Pulmonary artery endothelial cell (primary cell): ENCODE measurements at places on chromosomes 2 and 18. TPM values are rescaled to one million over a fixed set of nuclear protein-coding genes. Genes with fewer than 3 reads are reported as not detected.

EVA1A gene
- 110 and 149 TPM in 2 replicates for total RNA-seq

GRCh38 chr2:137937778-137938177 is 26.5 kb upstream of the HNMT start:
- no peak for DNase-seq

DNA sequence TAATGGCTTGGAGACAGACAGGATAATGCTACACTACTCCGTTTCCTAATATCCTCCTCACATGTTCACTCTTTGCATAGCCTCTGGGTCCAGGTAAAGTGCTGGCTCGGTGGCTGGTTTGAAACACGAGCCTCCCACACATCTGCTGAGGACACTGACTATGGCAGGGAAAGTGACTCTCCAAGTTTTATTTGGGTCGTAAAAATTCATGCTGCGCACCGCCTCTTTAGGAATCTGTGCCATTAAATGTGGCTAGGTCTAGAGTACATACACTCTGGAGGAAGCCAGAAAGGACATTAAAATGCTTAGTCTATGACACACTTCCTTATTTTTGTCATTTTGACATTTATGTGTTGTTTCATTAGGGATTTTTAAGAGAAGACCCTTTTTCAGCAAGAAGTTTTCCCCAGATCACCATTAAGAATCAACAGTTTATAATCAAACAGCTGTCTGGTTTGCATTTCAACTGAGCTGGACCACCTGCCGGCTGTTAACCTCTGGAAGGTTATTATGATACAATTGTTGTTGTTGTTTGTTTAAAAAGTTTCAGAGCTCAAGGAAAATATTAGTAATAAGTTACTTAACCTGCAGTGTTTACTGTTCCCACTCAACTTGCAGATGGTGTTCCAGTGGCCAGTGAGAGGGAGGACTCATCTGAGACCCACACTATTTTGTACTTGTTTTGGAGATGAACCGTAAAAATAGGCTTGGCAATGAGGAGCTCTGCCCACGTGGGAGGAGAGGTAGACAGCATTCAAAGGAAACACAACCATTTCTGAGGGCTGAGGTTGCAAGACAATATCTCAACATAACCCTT is 443.3 kb upstream of the MEIS1 start:
- no peak for DNase-seq

SERPINB11 gene
- not detected in 2 replicates for total RNA-seq

DNA sequence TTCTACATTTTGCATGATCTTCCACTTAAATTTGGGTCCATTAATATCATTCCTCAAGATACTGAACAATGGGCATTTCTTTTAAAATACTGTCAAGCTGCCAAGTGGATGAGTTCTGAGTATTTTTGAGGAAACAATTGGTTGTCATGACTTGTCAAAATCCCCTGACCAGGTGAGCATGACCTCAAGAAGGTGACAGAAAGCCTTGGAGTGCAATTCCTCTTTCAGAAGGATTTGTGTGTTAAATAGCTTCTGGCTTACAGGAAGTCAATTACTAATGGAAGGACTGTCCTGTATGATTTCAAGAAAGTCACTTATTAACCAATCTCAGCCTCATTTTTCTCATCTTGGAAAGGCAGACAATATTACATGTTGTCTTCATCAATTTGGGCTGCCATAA is 460.6 kb downstream of the TSN start:
- no peak for DNase-seq

DNA sequence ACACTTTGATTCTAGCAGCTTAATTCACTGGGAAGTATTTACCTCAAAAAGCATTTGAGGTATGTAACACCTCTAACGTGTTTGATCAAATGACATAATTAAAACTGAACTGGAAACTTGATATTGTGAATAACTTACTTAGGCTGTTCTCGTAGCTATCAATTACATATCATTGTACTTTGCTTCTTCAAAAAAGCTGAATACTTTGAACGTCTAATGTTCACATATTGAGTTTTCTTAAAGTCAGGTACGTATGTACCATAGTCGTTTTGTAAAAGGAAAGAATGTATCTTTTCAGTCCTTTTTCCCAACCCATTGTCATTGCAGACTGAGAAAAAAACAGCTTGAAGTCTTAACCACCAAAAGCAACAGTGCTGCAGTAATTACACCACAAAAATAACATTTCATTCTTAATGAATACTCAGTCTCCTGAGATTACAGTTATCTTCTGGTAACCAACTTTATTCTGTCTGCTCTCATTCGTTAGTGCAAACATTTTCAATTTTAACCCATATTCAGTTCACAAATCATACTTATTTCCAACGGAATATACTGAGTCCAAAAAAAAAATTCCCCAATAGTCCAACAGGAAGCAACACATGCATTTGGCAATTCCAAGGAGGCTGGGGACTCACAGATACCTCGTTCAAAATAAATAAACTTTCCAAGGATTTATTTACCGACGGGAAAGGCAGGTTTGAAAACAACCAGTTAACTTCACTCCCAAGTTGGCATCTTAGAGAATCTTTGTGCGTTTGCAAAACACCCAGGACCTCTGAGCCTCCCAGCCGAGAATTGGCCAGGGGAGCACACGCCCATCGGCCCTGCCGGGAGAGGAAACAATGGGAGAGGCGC is 1.1 kb downstream of the CHN1 start:
- DNase-seq, result no peak

DNA sequence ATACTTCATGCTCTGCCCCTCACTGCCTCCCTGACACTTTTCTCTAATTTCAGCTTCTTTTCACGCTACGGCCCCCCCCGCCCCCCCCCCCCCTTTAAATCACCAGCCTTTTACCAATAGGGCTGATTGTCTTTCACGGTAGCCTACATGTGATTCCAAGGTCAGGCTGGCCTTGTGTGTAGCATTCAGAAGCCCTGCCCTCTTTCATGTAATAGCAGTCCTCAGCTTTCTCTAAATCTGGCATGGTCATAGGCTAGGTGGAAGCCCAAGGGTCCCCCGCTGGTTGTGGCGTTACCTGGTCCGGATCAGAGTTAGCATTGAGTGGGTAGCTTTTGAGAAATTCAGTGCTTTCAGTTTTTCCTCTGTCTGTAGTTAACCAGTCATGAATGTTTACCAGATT is 281.8 kb downstream of the ALPK2 start:
- DNase-seq, result no peak

DNA sequence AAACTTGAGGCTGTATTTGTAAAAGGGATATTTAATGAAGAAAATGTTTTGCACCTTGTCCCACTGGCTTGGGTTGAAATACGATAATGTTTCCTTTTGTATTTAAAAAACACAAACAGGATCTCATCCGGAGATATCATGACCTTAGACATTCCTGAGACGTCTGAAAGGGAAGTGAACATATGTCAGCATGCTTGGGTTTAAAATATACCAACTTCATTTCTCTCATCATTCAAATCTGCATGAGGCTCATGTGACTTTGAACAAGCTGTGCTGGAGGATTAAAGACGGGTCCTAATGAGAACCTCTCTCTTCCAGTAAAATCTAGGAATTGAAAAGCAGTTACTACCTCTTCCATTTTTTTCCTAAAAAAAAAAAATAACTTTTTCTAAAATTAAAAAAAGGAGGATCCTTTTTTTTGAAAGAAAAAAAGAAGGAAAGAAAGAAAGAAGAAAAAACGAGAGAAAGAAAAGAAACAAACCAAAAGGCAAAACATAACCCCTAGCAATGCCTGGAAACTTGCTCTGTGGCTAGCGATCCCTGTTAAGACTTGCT is 106.8 kb upstream of the ZFP36L2 start:
- no peak for DNase-seq

DNA sequence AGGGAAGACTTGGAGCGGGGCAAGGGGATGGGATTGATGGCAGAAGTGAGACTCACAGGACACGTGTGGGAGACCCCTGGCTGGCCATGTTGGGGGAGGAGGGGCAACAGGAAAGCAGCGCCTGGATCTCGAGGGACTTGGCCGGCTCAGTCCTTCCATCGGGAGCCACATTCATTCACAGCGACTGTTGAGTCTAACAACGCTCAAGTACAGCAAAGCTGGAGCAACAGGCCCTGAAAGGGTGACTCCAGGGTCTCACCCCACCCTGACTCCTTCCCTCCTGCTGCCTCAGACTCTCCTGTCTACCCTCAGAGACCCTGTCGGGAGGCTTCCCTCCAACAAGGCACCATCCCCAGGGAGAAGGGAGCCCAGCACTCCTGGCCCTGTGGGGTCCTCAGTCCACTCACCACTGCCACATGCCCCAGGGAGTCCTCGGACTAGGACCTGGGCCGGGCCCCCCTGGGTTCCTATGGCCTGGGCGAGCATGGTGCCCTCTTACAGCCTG is 14.8 kb upstream of the ALPI start:
- no peak for DNase-seq

- no peak for DNase-seq
These were observed 828 bp downstream of the DYNC1I2 start for GRCh38 chr2:171688129-171688465.

DNA sequence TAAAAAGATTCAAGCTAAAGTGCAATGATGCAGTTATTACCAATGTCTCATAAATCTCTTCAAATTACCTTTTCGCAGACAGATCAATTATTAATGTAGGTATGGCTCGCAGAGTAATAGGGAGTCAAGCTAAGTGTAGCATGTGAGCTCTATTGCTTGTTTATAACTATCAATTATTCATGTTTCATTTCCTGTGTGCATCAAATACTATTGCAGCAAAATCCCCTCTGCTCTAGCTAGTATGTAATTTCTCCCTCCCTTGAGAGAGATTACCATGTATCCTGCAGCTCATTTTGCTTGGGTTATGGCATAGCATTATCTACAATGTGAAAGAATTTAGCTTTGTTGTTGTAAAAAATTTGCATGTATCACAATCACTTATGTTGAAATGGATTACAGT is 65.6 kb upstream of the SCN1A start:
- DNase-seq, result no peak

- DNase-seq, result no peak
These were observed 436.9 kb downstream of the ZNF516 start for GRCh38 chr18:76058146-76058545.

DNA sequence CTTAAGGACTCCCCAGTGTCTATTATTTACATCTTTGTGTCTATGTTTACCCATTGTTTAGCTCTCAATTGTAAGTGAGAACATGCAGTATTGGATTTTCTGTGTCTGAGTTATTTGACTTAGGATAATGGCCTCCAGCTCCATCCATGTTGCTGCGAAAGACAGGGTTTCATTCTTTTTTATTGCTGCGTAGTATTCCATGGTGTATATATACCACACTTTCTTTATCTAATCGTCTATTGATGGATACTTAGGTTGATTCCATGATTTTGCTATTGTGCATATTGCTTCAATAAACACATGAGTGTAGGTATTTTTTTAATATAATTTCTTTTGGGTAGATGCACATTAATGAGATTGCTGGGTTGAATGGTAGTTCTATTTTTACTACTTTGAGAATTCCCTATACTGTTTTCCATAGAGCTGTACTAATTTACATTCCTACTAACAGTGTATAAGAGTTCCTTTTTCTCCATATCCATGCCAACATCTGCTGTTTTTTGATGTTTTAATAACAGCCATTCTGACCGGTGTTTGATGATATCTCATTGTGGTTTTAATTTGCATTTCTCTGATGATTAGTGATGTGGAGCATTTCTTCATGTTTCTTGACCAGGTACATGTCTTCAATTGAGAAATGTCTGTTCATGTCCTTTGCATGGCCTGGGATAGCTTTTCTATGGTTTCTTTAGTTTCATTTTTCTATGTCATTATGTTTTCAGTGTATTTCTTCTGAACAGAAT is 21.8 kb downstream of the MTCL1 start:
- no peak for DNase-seq

DNA sequence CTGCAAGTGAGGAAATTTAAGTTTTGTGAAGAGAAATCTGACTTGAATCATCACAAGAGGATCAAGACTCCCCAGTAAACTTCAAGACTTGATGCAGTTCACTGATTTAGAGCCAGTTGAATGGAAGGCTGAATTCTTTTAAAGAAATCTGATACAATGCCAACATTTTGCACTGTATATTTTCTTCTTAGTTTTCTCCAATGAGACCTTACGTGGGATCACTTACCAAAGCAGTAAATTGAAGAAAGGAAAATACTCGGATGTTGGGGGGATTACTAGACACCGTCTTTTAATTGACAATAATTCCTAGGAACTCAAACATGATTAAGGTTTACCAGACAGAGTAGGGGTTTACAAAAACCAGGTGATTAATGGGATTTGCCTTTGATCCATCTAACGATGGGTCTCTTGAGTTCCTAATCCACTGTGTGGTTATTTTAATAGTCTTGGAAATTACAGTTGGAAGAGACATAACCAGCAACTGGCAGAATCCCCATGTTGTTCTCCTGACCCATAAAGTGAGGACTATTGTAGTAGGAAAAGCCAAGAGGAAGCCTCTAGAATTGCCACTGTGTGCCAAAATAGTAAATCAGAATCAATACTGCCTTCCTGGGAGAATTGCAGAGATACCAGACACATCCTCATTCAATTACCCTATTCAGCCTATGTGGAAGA is 354.5 kb downstream of the PID1 start:
- no peak for DNase-seq

ZAP70 gene
- not detected in 2 replicates for total RNA-seq

- no peak for DNase-seq
These were observed 135.6 kb upstream of the ALKAL2 start for GRCh38 chr2:423479-423878.

DNA sequence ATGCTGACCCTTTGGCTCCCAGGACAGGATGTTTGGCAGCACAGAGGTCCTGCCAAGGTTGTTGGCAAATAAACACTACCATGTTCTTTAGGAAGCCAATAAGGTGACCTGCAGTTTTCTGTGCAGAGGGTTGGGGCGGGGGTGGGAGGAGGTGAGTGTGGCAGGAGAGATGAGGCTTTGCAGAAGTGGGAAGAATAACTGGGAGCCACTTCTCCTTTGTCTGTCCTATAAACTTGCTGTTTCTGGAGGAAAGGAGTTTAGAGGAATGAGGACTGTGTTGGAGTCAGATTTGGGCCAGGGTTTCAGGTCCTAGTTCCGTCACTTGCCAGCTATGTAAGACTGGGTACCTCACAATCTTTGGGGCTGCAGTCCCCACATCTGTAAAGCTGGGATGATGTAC is 187.6 kb upstream of the SPRED2 start:
- no peak for DNase-seq

GRCh38 chr2:71950256-71951082 is 197.2 kb downstream of the CYP26B1 start:
- DNase-seq, result no peak
